ENCODE measurements at places on chromosomes 4 and X.

- DNase-seq = no peak
Measured at GRCh38 chr4:140628016-140628415, 59.3 kb upstream of the UCP1 start.

GRCh38 chr4:69051576-69051943 is 44.7 kb upstream of the UGT2B7 start:
- no peak for DNase-seq

DNA sequence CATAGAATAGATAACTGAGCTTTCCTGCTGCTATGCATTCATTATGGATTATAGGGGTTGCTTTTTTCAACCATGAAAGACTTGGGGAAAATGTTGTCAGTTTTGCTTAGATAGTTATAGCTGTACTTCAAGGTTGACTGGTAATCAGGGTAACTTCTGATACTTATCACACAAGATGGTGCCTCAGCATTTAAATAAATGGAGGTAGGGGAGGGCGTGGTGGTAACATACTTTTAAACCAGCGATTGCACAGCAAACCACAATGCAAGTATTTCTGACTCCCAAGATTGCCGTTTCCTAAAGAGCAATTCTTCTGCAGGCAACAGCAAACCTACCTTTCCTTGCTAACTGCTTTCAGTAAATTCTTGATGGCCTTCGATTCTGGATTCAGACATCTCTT is 1.3 kb downstream of the CXCL10 start:
- no peak for DNase-seq

GRCh38 chrX:39162322-39162735 is 361.1 kb downstream of the MID1IP1 start:
- DNase-seq = no peak

DNA sequence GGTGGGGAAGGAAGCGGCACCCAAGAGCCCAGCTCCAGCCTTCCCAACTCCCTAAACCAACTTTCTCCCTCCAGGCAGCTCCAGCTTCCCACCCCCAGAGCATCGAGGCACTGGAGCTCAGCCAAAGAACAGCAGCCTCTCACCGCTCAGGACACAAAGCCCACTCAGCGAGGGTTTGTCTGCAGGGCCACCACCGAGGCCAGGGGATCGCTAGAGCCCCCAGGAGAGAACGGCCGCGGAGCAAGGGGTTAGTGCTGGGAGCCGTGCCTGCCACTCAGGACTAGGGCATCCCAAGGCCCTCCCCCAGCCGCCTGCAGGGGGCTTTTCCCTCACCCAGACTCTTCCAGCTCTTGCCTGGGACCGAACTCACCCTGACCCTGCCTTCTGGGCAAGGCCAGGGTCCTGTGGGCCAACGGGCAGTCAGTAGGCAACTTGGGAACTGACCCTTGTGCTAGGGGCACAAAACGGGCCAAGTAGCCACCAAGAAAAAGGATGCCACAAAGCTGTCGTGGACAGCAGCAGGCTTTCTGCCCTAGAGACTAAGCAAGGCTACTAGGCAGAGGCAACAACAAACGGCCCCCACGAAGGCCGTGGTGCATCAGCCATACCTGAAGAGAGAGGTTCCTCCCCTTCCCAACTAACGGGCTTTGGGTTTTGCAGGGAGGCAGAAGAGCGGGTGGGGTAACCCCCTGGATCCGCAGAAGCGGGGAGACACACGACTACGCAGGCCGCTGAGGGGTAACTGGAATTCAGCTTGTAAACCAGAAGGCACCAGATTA is 2.3 kb downstream of the HCFC1 start:
- no peak for DNase-seq

Measured in GDM1 (cell line).